ENCODE measurements at places on chromosomes 5 and 9.

DNA sequence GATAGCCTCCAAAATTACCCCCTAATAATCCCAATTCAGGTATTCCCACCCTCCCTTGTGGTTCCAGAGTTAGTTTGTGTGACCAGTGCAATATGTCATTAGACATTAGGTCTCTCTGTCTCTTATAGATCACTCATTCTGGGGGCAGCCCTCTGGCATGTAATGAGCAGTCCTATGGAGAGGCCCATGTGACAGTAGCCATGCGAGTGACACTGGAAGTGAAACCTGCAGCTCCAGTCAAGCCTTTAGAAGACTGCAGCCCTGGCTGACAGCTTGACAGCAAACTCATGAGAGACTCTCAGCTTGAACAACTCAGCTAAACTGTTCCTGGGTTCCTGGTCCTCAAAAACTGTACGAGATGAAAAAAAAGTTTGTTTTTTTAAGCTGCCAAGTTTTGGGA is 54.0 kb upstream of the HSPB3 start:
- no peak for DNase-seq

GRCh38 chr9:124098141-124098905 is 86.8 kb downstream of the LHX2 start:
- DNase-seq, result no peak

DNA sequence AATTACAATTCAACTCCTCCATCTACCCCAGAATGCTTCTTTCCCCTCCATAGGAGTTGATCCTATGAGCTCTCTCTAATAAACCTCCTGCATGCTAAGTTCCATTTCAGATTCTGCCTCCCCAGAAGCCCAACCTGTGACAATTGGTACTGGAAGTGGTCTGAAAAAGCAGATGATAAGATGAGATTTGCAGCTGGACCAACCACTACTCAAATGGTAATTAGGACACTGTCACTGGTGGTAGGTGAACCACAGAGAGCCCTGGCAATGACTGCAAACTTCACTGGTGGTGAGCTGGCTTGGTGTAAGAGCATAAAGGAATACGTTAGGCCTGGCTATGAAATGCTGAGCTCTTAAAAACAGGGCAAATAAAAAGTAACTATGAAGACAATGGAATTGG is 112.6 kb downstream of the ESM1 start:
- no peak for DNase-seq

DNA sequence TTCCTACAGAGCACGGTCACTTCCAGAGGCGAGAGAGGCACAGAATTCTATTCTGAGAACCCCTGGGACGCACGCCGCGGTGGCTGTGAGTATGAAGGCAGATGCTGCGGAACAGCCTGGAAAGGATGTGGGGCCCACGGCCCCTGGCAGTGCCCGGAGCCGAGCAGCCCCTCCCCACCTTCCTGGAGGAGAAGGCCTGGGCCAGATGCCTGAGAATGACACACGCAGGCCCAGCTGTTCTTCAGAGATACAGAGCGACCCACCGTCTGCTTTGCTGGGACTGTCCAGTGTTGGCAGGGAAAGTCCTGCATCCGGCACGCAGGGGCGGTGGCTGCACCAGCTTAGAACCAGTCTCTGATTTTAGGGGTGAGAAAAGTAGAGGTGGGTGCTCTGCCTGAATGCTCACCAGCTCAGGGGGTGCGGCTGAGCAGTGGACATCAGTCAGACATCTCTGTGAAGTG is 116.7 kb upstream of the LPCAT1 start:
- no peak for DNase-seq

DNA sequence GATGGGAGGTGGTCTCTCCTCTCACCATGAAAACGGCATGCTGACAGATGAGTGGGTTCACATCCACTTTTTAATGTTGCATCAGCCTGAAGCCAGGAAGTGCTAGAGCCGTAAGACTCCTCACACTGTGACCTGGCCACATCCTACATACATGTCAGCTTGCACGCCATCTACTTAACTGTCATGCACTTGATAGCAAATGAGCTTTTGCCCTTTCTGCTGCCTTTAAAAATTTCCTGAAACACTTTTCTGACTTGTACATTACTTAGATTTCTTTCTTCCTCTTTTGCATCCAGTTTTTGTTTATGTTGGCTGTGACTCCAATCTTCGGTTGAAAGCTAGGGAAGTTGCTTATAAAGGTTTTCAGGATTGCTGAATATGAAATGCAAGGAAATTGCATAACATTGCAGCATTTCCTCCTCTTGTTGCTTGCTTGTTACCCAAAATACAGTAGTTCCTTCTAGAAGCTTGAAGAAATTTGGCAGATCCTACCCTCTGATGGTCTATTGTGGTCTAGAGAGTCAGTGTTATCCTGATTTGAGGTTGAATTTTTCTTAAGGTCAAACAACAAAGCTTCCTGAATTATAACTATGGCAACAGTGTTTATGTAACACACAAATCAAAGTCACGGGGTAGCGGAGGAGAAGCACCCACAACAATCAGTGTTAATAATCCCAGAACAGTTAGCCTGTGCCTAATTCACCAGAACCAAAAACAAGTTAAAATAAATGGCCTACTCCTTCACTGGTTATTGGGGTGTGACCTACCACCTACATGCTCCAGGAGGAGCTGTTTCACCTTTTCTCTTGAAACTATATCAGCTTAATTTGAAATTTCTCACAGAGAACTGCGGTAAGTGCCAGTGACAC is 232.5 kb downstream of the ARHGAP26 start:
- no peak for DNase-seq

DNA sequence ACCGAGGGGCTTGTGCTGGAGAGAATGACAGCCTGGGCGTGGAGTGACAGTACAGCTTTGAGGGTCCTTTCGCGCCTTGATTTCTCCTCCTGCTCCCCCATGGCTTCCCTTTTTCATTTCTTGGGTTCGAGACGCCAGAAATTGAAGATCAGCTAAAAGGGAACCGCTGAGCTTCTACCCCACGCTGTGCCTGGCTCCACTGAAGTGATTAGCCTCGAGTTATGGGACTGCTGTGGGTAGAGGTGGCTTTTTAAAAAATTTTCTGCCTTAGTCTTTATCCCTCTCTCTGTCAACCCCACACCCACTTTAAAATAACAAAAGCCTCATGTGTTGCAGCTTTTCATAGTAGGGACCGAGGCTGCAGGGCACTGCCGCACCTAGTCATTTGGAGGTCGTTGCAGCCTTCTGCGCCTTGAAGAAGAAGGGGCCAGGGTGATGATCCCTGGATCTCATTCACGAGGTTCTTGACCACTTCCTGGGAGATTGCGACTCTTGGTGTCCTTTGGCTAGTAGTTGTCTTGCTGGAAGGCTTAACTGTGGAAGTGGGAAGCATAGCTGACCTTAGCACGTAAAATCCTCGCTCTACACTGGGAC is 603 bp downstream of the PPIP5K2 start:
- DNase-seq, result no peak

GRCh38 chr5:172524573-172525021 is 70.3 kb upstream of the SH3PXD2B start:
- no peak for DNase-seq

GRCh38 chr5:163809473-163809872 is 304.1 kb downstream of the MAT2B start:
- DNase-seq, result no peak

Data from neural crest cell (in vitro differentiated cells).